ENCODE measurements at places on chromosomes 1 and 21. TPM values are rescaled to one million over a fixed set of nuclear protein-coding genes. Genes with fewer than 3 reads are reported as not detected.

- no peak overlapping the region for H3K27ac ChIP-seq
- no peaks in the 10 kb centered on the region for H3K36me3 ChIP-seq
- DNase-seq = no peak
- no peak overlapping the region for H3K4me3 ChIP-seq
- no peaks in the 10 kb centered on the region for H3K4me1 ChIP-seq
Observed at GRCh38 chr1:224745394-224745793, 129.3 kb downstream of the CNIH3 start.

Gene TRAPPC3
- 56.1 TPM for total RNA-seq

- no peaks in the 10 kb centered on the region for H3K4me1 ChIP-seq
- no peak overlapping the region for H3K27ac ChIP-seq
- no peaks in the 10 kb centered on the region for H3K27me3 ChIP-seq
Observed at GRCh38 chr1:28718586-28719331, 18.0 kb upstream of the YTHDF2 start.

GRCh38 chr21:41874611-41875010 is 4.5 kb downstream of the PRDM15 start:
- H3K4me3 ChIP-seq = no peak overlapping the region
- H3K27me3 ChIP-seq = no peaks in the 10 kb centered on the region
- DNase-seq = no peak
- H3K4me1 ChIP-seq = peaks cover 9% of the 10 kb centered on the region
- H3K27ac ChIP-seq = no peak overlapping the region

- DNase-seq = no peak
- H3K4me3 ChIP-seq = no peak overlapping the region
- H3K27me3 ChIP-seq = no peaks in the 10 kb centered on the region
Observed at GRCh38 chr1:65260851-65261473, 48.4 kb upstream of the DNAJC6 start.

Gene SH2D1B
- 0.84 TPM for total RNA-seq

DNA sequence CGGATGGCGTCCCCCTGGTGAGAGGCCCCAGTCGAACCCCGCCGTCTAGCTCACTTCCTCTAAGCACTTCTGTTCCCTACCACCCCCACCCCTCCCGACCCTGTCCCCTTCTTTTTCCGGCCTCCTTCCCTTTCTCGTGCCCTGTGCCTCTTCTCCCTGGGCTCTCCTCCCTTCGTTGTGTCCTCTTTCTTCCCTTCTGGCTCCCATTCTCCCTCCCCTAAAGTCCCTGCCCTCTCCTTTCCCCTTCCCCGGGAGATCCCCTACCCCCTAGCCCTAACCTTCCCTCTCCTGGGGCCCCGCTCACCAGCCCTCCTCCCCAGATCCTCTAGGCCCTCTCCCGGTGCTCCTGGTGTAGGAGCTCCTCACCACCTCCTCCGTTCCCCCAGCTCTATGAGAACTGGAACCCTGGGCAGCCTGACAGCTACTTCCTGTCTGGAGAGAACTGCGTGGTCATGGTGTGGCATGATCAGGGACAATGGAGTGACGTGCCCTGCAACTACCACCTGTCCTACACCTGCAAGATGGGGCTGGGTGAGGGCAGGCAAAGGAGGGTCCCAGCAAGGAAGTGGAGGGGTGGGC is 15.9 kb downstream of the BCAN start:
- H3K4me1 ChIP-seq = peaks cover 21% of the 10 kb centered on the region
- no peaks in the 10 kb centered on the region for H3K36me3 ChIP-seq
- no peak overlapping the region for H3K4me3 ChIP-seq
- no peak for DNase-seq
- H3K27me3 ChIP-seq = peaks cover 6% of the 10 kb centered on the region
- no peak overlapping the region for H3K27ac ChIP-seq

DNA sequence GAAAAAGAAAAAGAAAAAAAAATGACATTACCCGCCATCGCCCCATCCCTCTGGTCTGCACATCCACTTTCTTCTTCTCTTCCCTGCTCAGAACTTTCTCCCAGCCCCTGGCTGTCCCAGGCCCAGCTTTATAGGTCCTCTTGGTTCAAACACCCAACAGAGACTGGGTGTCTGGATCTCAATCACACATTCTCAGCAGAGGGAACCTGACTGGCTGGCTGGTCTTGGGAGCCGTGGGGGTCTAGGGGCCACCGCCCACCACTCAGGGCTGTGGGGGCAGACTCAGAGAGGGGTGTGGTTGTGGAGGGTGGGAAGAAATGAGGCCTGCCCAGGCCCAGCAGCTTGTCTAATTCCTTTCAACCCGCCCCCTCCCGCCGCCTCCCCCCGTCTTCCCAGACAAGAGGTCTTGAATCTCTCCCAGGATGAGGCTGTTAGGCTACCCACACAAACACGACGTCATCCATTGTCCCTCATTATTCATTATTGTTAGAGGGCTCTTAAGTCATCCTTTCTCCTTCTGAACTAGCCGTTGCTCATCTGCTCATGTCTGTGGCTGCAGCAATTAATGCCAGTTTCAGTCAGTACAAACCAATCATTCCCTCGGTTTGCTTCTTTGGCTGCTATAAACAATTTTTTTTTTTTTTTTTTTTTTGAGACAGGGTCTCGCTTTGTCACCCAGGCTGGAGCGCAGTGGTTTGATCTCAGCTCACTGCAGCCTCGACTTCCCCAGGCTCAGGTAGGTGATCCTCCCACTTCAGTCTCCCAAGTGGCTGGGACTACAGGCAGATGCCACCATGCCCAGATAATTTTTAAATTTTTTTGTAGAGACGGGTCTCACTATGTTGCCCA is 40.6 kb upstream of the CLIC4 start:
- DNase-seq = no peak
- H3K4me3 ChIP-seq = no peak overlapping the region
- H3K36me3 ChIP-seq = no peaks in the 10 kb centered on the region
- H3K4me1 ChIP-seq = peaks cover 5% of the 10 kb centered on the region
- H3K27me3 ChIP-seq = no peaks in the 10 kb centered on the region

- no peak for DNase-seq
- H3K36me3 ChIP-seq = peaks cover 2% of the 10 kb centered on the region
- peak overlapping the region; percentile 97 for H3K4me3 ChIP-seq
- H3K27ac ChIP-seq = peak overlapping the region; percentile 72
Observed at GRCh38 chr1:54716299-54717047, 812 bp downstream of the TTC4 start.

GRCh38 chr1:181356505-181357340 is 126.6 kb upstream of the CACNA1E start:
- no peaks in the 10 kb centered on the region for H3K4me1 ChIP-seq
- H3K27me3 ChIP-seq = no peaks in the 10 kb centered on the region
- no peak overlapping the region for H3K27ac ChIP-seq
- H3K36me3 ChIP-seq = no peaks in the 10 kb centered on the region
- DNase-seq = no peak

- no peaks in the 10 kb centered on the region for H3K36me3 ChIP-seq
- no peak for DNase-seq
- H3K4me3 ChIP-seq = no peak overlapping the region
- H3K27me3 ChIP-seq = no peaks in the 10 kb centered on the region
- H3K4me1 ChIP-seq = peaks cover 5% of the 10 kb centered on the region
Observed at GRCh38 chr1:89907727-89908212, 86.9 kb downstream of the LRRC8D start.

Gene LGR6
- 1.2 TPM for total RNA-seq

All from liver (tissue), 10 donors.